Hindlimb muscle (tissue), 1 donor: ENCODE measurements at places on chromosomes 11 and 22.

GRCh38 chr22:44205516-44206329 is 25.0 kb downstream of the PARVG start:
- no peak for DNase-seq

DNA sequence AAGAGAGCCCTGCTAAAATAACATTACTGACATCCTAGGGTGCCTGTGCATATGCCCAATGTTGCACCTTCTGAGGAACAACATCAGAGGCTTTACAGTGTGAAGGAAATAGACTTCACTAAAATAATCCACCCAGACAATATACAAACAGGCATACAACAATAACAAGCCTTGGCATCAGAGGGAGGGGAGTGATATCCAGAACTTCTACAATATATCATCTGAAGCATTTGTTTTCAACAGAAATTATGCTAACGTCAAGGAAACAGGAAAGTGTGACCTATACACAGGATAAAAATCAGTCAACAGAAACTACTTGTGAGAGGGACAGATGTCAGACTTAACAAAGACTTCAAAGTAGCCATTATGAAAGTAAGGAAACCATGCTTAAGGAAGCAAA is 81.3 kb downstream of the CTNND1 start:
- no peak for DNase-seq

DNA sequence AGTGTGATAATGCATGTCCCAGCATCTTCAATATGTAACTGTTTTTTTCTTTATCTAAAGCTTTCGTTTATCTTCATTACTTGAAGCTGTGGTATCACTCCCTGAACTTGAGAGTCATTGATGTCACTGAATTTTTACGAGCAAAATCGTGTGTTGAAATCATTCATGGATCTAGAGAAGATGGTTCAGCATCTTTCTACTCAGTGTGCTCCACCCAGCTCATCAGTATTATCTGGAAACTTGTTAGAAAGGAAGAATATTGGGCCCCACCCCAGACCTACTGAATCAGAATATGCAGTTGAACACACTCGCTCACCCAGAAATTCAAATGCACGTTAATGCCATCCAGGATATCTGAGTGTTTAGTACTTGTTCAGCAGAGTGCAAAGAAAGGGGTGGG is 8.3 kb downstream of the CDON start:
- DNase-seq, result no peak

- no peak for DNase-seq
Measured at GRCh38 chr11:11119917-11120316, 233.1 kb downstream of the CSNK2A3 start.

DNA sequence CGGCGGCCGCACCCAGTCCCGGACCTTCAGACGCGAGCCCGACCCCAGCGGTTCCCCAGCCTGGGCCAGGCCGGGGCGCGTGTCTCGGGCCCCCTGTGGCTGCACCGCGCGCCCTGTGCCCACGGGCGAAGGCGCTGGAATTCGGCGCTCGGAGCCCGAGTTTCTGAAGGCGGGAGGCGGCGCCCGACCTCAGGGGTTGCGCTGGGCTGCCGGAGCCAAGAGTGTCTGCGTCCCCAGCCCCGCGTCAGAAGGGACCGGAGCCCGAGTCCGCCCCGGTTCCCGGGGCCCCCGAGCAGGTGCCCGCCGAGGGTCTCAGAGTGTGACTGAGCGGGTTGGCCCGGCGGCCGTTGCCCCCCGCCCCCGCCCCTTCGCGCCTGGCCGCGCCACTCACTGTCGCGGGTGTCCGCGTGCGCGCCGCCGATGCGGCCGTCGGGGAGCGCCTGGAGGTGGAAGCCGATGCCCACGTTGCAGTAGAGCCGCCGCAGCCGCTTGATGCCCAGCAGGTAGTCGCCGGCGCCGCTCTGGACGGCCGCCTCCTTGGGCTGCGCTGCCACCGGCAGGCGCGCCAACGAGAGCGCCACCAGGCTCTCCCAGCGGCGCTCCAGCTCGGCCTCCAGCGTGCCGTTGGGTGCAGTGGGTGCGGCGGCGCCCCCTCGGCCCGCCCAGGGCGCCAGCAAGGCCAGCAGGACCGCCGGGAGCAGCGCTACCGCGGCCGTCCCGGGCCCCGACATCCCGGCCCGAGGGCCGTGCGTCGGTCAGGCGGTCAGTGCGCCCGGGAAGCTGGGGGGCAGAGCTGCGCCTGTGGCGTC is 583 bp downstream of the FGF4 start:
- no peak for DNase-seq
